ENCODE measurements at places on chromosomes 11 and 22.
A peak's percentile ranks its signal among the peaks of the same experiment; 100 is the strongest.

GRCh38 chr11:24844406-24844805 is 347.6 kb downstream of the LUZP2 start:
- H3K36me3 ChIP-seq: no peaks in the 10 kb centered on the region
- H3K27me3 ChIP-seq: no peaks in the 10 kb centered on the region
- H3K4me3 ChIP-seq: no peak overlapping the region
- H3K4me1 ChIP-seq: no peaks in the 10 kb centered on the region
- no peak overlapping the region for H3K27ac ChIP-seq
- DNase-seq: no peak

DNA sequence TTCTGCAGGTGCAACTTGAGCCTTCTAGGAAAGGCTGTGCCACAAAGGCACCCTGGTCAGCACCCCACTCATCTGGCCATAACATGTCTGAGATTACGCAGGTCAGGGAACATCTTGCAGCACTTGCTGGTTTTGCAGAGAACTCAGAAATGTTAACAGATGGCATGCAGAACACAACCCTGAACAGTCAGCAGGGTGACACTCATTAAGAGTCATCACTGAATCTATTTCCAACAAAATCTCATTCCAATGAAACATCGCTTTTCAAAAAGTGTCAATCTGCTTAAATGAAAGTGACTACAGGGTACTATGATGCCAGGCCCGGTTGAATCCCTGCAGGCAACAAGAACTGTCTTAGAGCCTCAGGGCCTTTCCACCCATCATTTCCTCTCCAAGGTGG is 369.8 kb upstream of the CCDC90B start:
- no peaks in the 10 kb centered on the region for H3K36me3 ChIP-seq
- no peaks in the 10 kb centered on the region for H3K4me1 ChIP-seq
- no peak for DNase-seq
- H3K27me3 ChIP-seq: no peaks in the 10 kb centered on the region

DNA sequence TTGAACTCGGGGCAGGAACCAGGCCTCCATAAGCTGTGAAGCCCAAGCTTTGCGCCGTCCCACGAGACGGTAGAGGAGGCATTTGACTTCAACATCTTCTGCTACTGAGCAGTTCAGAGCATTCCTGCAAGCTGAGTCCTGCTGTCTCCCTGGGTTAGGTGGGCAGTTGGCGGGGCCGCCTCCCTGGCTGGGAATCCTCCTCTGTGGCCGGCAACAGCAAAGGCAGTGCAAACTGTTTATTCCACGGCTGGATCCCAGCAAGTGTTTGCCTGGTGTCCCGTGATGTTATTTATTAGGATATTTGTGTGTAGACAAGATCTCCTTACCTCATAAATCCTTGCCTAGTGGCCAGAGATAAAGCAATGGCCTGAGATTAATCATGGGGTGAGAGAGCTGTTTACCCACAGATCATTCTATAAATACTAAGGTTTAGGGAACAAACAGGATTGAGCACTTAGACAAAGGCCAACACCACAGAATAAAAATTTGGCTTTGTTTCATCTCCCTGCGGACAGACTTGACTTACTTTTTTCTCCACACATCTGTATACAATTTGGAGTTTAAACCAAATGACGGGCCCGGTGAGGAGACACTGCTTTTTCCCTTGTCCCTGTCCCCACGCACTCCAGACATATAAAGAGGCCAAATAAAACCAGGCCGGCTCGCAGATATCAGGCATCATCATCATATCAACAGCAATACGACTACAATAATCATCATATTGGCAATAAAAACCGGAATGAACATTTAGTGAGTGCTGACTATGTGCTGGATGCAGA is 63.4 kb downstream of the NAT10 start:
- no peak for DNase-seq
- no peaks in the 10 kb centered on the region for H3K36me3 ChIP-seq
- no peak overlapping the region for H3K4me3 ChIP-seq
- no peak overlapping the region for H3K27ac ChIP-seq
- no peaks in the 10 kb centered on the region for H3K27me3 ChIP-seq
- H3K4me1 ChIP-seq: no peaks in the 10 kb centered on the region

DNA sequence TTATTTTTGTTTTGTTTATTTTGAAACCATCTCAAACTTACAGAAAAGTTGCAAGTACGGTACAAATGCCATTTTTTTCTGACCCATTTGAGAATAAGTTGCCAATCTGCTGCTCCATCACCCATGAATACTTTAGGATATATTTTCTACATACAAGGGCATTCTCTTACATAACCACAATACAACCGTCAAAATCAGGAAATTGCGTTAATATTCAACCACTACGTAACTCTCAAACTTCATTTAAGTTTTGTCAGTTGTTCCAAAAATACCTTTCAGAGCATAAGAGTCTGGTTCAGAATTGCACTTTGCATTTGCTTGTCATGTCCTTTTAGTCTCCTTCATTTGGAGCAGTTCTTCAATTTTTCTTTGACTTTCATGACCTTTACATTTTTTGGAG is 194.3 kb upstream of the BDNF start:
- no peak overlapping the region for H3K27ac ChIP-seq
- no peaks in the 10 kb centered on the region for H3K27me3 ChIP-seq

- H3K27ac ChIP-seq: no peak overlapping the region
- DNase-seq: no peak
- H3K27me3 ChIP-seq: no peaks in the 10 kb centered on the region
- H3K4me3 ChIP-seq: no peak overlapping the region
These were observed 33.3 kb downstream of the RBFOX2 start for GRCh38 chr22:35995348-35995747.

- no peak overlapping the region for H3K4me3 ChIP-seq
- H3K27ac ChIP-seq: peak overlapping the region; percentile 56
- H3K27me3 ChIP-seq: no peaks in the 10 kb centered on the region
These were observed 687.8 kb downstream of the KCNA4 start for GRCh38 chr11:29328961-29329441.

GRCh38 chr11:102157219-102157618 is 47.0 kb downstream of the YAP1 start:
- H3K4me3 ChIP-seq: no peak overlapping the region
- peaks cover 44% of the 10 kb centered on the region for H3K4me1 ChIP-seq
- DNase-seq: no peak
- peaks cover 24% of the 10 kb centered on the region for H3K36me3 ChIP-seq
- H3K27ac ChIP-seq: peak overlapping the region; percentile 42
- no peaks in the 10 kb centered on the region for H3K27me3 ChIP-seq

DNA sequence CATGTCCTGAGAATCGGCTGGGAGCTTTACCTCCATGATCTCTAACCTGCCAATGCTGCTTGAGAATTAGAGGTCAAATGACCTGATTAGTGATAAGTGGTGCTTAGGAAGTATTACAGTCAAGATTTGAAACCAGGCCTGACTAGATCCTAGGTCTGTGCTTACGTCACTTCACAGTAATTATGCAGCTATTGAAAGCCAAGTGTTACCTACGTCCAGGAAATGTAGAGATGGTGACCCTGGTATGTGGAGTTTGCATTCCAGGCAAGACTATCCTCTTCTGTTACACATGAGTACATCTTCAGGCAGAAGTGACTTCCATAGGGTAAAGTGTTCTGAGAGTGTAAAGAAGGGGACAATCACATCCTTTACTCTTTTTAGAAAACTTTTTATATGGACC is 530.4 kb upstream of the TENM4 start:
- no peak for DNase-seq
- no peak overlapping the region for H3K27ac ChIP-seq
- H3K4me3 ChIP-seq: no peak overlapping the region
- no peaks in the 10 kb centered on the region for H3K36me3 ChIP-seq
- no peaks in the 10 kb centered on the region for H3K4me1 ChIP-seq

GRCh38 chr11:57622263-57622662 is 24.8 kb downstream of the SERPING1 start:
- H3K4me1 ChIP-seq: peaks cover 3% of the 10 kb centered on the region
- H3K4me3 ChIP-seq: no peak overlapping the region

GRCh38 chr11:68531129-68531693 is 70.7 kb downstream of the PPP6R3 start:
- no peaks in the 10 kb centered on the region for H3K27me3 ChIP-seq
- no peak overlapping the region for H3K27ac ChIP-seq
- DNase-seq: no peak
- H3K36me3 ChIP-seq: peaks cover 69% of the 10 kb centered on the region
- H3K4me1 ChIP-seq: no peaks in the 10 kb centered on the region

DNA sequence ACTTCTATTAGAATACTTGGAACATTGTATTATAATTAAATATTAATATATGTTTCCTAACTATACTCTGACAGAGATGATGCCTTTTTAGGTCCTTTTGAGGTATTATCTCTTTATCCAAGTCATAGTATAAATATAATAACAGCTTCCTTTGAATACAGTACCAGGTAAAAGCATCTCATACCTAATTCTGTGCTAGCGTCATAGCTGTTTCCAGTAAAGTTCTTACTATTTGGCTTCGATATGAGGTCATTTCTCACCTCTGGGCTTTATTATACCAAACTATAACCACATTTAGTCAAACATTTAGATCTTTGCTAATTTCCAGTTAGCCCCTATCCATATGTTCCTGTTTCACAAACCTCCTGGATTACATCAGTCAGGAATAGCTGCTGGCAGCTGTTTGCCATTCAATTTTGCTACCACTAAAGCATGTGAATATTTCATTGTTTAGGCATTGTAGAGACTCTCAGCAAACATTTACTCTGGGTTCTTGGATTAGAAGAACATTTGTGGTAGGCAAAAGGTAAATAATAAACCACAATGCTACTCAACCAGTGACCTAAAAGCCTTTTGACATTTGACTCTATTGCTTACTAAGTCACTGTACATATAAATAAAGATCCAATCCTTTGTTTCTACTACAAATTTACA is 255.1 kb downstream of the TTC28 start:
- H3K4me1 ChIP-seq: peaks cover 11% of the 10 kb centered on the region
- H3K36me3 ChIP-seq: no peaks in the 10 kb centered on the region
- no peak overlapping the region for H3K27ac ChIP-seq
- H3K27me3 ChIP-seq: no peaks in the 10 kb centered on the region

GRCh38 chr11:12276831-12277475 is 100.4 kb upstream of the PARVA start:
- no peak overlapping the region for H3K4me3 ChIP-seq
- H3K4me1 ChIP-seq: no peaks in the 10 kb centered on the region
- peaks cover 6% of the 10 kb centered on the region for H3K36me3 ChIP-seq
- no peak overlapping the region for H3K27ac ChIP-seq
- no peak for DNase-seq

DNA sequence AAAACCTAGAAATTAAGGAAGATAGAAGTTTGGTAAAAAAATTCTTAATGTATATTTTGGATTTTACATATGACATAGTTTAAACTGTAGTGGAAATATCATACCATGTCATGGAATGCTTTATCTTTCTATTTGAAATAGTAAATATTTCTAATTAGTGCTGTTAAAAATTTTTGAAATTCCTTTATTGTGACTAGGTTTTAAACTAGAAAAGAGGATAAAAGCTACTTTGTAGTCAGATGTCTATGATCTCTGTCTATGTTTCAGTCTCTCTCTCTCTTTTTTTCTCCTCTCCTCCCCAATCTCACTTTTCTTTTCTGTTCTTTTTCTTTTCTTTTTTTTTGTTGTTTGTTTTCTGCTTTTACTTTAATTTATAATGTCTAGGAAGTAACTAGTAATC is 226.2 kb downstream of the TMEM135 start:
- DNase-seq: no peak
- H3K27me3 ChIP-seq: no peaks in the 10 kb centered on the region
- H3K4me3 ChIP-seq: no peak overlapping the region
- peaks cover 6% of the 10 kb centered on the region for H3K4me1 ChIP-seq
- H3K36me3 ChIP-seq: no peaks in the 10 kb centered on the region

- H3K4me1 ChIP-seq: no peaks in the 10 kb centered on the region
- no peak for DNase-seq
- peaks cover 19% of the 10 kb centered on the region for H3K36me3 ChIP-seq
- no peak overlapping the region for H3K27ac ChIP-seq
- H3K4me3 ChIP-seq: no peak overlapping the region
These were observed 43.2 kb upstream of the YPEL1 start for GRCh38 chr22:21778705-21779363.

DNA sequence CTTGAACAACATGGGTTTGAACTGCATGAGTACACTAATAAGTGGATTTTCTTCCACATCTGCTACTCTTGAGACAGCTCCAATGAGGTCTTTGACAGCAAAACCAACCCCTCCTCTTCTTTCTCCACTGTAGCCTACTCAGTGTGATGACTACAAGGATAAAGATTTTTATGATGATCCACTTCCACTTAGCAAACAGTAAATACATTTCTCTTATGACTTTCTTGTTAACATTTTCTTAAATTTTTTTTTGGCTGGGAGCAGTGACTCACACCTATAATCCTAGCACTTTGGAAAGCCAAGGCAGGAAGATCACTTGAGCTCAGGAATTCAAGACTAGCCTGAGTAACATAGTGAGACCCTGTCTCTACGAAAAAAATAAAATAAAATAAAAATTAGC is 9.9 kb upstream of the EIF4G2 start:
- H3K27me3 ChIP-seq: no peaks in the 10 kb centered on the region
- peaks cover 6% of the 10 kb centered on the region for H3K4me1 ChIP-seq
- H3K27ac ChIP-seq: peak overlapping the region; percentile 31
- no peak for DNase-seq
- no peak overlapping the region for H3K4me3 ChIP-seq

- no peak overlapping the region for H3K4me3 ChIP-seq
- no peak overlapping the region for H3K27ac ChIP-seq
- no peak for DNase-seq
- H3K36me3 ChIP-seq: no peaks in the 10 kb centered on the region
- no peaks in the 10 kb centered on the region for H3K4me1 ChIP-seq
These were observed 1085.5 kb downstream of the BRD1 start for GRCh38 chr22:48742191-48742555.

DNA sequence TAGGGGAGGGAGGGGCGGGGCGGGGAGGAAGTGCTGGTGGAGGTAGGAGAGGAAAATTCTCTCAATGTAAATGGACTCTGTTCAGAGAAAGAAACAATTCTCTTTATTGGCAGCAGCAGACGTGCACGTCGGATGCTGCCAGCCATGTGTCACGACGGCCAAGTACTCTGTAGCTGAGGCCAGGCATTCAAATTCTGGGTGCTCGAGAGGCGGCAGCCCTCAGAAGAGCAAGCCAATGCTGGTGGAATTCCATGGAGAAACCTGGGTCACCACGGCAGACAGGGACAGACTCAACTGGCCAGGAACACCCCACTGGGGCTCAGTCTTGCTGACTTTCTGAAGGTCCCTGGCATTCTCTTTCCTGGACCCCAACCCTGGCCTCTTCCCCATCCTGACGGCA is 90.8 kb downstream of the ABTB2 start:
- no peak for DNase-seq
- peak overlapping the region; percentile 29 for H3K27ac ChIP-seq
- H3K4me1 ChIP-seq: peaks cover 23% of the 10 kb centered on the region
- H3K36me3 ChIP-seq: no peaks in the 10 kb centered on the region
- no peaks in the 10 kb centered on the region for H3K27me3 ChIP-seq

GRCh38 chr11:33237039-33237597 is 20.1 kb upstream of the HIPK3 start:
- DNase-seq: no peak
- H3K4me3 ChIP-seq: no peak overlapping the region
- no peak overlapping the region for H3K27ac ChIP-seq

DNA sequence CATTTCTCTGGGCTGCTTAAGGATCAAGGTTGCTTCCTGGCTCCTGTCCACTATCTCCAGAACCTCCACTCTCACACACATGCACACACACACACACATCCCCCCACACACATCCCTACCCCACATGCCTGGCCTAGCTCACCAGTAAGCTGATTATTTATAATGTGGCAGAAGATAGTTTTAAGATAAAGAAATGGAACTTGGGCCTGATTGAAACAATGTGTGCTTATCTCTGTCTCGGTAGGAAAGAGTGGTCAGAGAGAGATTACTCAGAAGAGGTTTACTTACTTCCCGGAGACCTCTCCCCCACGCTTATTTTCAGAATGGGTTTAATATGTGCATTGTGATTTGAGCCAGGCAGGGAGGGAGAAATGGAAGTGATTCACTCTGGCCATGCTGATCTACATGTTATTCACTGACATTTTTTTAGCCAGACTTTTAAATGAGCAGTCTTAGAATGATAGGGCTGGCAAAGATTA is 422.4 kb downstream of the TENM4 start:
- no peak overlapping the region for H3K27ac ChIP-seq
- H3K4me1 ChIP-seq: no peaks in the 10 kb centered on the region
- no peak overlapping the region for H3K4me3 ChIP-seq
- no peaks in the 10 kb centered on the region for H3K36me3 ChIP-seq
- DNase-seq: no peak
